ENCODE measurements at places on chromosomes 7 and 10.

DNA sequence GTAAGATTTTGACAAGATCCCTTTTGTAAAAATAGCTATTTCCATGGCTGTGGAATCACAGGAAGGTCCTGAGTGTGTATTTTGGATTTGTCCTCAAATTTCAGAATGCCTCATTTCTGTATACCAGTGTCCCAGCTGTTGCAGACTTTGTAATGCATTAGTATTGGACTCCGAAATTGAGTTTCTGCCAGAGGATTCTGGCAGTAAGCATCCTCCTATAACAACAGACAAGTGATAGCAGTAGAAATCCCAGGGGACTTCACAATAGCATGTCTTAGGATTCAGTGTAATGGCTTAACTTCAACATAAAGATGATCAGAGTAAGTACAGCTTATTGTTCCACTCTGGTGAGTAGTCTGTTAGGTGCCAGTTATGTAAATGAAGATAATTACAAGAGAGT is 104.6 kb downstream of the FOXP2 start:
- no peak for DNase-seq

DNA sequence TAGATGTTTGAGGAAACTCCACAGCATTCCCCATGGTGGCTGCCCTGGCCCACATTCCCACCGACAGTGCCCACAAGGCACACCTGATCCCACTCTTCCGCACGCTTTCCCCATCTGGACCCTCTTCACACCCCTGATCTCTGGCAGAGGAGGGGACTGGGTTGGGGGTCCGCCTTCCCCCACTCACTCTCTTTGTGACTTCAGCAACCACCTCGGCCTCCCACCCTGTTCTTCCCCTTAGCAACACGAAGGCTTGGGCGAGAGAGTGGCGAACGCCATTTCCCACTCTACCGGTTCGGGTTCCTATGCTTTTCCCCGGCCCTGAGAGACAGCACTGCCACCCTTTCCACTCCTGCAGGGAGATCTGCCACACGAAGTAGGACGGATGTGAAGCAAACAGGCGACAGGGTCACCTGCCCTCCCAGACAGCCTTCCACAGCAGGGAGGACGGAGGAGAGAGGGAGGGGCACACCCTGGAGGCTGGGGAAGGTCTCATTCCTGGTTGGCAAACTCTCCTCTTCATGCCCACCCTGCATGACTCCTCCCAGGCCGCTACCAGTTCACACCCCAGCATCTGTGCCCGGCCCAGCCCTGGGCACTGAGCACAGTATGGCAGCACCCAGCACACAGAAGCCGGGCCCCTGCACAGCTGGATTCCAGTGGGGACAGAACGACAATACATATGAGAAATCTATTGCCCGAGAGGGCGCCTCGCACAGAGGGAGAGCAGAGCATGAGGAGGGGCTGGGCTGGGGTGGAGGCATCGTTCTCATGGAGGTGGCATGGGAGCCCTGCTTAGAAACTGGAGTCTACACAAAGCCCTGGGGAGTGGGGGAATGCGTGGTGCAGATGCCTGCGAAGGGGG is 93.5 kb downstream of the PAXIP1 start:
- no peak for DNase-seq

- no peak for DNase-seq
Measured at GRCh38 chr10:118310822-118311221, 31.3 kb downstream of the FAM204A start.

DNA sequence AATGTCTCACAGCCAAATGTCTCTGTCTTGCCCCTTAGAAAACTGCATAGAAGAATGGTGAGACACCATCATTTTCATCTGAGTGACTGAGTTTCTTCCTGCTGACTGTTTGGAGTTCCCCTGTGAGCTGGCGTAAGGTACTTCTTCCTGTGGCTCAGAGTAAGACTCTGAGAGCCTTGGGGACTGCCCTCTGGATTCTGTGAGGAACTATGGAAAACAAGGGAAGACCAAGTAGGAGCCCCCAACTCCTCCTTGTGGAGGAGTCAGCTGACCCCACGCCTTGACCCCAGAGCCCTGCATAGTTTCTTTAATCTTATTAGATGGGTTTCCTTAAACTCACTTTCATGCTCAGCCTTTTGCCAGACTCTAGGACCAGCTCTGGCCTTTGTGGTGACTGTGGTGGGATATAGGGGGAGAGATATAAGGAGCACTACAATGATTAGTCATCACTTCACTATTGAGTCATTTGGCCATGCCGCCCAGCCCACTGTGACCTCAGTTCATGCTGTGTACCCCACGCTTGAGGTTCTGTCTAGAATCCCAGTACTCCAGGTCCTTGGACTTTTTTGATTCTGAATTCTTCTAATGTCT is 51.8 kb upstream of the FAM133B start:
- peak; percentile 20 for DNase-seq

DNA sequence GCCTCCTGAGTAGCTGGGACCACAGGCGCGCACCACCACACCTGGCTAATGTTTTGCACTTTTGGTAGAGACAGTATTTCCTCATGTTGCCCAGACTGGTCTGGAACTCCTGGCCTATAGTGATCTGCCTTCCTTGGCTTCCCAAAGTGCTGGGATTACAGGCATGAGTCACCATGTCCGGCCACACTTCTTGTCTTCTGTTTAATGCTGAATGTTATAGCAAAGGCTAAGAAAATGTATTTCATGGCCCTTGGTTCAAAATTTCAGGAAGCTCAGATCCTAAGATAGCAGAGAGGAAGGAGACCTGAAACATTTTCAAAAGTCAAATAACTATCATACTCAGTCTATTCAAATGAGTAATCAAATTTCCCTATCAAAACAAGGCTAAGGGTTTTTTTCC is 229.6 kb downstream of the BAMBI start:
- no peak for DNase-seq

- DNase-seq: no peak
Measured at GRCh38 chr10:88095778-88096431, 232.5 kb downstream of the PTEN start.

DNA sequence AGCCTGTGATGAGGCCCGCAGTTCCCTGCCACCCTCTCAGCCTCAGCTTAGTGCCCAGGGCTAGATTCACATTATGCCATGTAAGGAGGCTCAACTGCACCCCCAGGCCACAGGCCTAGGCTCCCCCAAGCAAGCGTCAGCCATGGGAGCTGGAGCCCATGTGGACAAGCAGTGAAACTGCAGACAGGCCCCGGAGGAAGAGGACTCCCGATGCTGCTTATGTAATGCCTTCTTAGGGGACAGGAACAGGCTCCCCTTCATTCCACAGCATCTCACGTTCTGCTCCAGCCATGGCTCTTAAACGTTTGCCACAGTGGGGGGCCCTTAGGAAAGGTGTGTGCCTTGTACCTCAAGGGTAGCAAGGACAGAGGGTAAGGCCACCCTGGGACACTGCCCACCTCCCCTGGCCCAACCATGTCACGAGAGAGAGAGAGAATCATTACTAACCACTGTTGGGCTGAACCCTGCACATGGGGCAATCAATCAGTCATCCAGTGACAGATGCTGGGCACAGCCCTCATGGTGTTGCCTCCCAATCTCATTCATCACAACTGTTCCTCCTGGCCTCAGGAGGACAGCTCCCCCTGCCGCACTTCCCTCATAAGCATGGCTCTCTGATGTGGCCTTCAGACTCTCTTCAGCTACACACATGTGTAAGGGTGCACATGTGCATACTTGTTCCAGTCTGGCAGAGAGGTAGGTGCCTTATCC is 263.0 kb downstream of the GRID1 start:
- no peak for DNase-seq

- no peak for DNase-seq
Measured at GRCh38 chr7:157010588-157011332, at the start of gene MNX1. Gene MNX1 (minus strand): TSS chr7:157010663. CDS start chr7:157010350, 313 bp downstream.

GRCh38 chr10:49369216-49370162 is 26.4 kb downstream of the DRGX start:
- no peak for DNase-seq

DNA sequence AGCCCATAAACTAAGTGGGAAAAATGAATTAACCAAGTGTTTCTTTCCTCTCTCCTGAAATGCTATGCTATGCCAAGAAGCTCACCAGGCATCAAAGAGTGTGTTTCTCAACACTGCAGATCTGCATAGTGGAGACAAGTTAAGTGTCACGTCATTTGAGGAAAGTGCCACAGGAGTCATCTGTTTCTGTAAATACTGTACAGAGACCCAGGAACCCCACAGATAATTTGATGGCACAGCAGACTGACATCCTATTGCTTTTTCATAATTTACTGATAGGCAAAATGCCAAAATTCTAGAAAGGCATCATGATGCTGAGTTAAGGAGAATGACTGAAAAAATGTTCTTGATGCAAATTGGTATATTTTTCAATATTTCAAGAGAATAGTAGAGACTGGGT is 124.3 kb downstream of the NRCAM start:
- DNase-seq: no peak

- no peak for DNase-seq
Measured at GRCh38 chr7:23184709-23185359, 3.0 kb downstream of the NUP42 start.

- DNase-seq: no peak
Measured at GRCh38 chr10:107436568-107436967, 272.1 kb upstream of the SORCS1 start.

GRCh38 chr10:12656518-12657142 is 307.3 kb downstream of the CAMK1D start:
- no peak for DNase-seq

DNA sequence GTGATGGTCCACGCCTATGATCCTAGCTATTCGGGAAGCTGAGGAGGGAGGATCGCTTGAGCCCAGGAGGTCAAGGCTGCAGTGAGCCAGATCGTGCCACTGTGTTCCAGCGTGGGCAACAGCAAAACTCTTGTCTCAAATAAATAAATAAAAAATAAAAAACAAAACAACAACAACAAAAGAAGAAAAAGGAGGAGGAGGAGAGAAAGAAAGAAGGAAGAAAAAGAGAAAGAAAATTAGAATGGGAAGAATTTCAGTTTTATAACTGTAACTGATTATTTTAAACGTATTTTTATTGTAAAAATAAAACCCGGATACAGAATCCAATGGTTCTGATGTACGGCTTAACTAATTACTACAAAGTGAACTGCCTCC is 37.2 kb upstream of the PSAP start:
- no peak for DNase-seq

- DNase-seq: peak; percentile 30
Measured at GRCh38 chr7:77537136-77537777, at the start of gene PTPN12. Gene PTPN12 (plus strand): TSS chr7:77537295. CDS start chr7:77537547, 252 bp downstream.

GRCh38 chr7:19617901-19618300 is 90.9 kb downstream of the POLR1F start:
- DNase-seq: no peak

DNA sequence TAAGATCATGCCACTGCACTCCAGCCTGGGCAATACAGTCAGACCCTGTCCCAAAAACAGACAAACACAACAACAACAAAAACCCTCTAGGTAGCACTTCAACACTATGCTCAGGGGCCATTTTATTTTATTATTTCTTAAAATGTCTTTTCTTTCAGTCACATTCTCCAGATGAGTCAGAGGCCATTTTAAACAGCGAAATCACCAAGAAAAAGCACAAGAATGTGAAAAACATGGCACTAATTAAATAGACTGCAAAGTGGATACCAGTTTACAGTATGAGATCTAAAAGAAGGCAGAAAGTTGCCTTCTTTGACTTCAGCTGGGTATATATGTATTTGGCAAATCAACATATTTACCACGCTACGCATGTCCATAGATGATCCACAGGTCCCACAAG is 6.1 kb upstream of the FGL2 start:
- no peak for DNase-seq

GRCh38 chr7:125358551-125359167 is 429.0 kb upstream of the POT1 start:
- DNase-seq: no peak

- no peak for DNase-seq
Measured at GRCh38 chr10:124004663-124005004, 88.8 kb downstream of the CHST15 start.

GRCh38 chr7:43636093-43636492 is 53.2 kb downstream of the STK17A start:
- DNase-seq: no peak

DNA sequence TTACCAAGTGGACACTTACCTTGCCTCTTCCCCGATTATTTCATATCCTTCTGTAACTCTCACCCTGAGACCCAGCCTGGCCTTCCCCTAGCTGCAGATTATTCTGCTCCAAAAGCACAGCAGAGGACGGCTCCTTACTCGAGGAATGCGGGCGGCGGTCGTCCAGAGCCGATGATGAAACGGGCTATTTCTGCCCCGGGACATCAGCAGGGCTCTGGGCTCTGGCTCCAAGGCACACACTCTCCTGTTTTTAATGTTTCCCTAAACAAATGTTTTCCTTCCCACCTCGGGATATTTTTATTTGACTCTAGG is 343 bp upstream of the C10orf71 start:
- DNase-seq: no peak

- no peak for DNase-seq
Measured at GRCh38 chr10:47137311-47137851, 162.6 kb upstream of the GDF10 start.

GRCh38 chr7:4653771-4654170 is 28.3 kb upstream of the FOXK1 start:
- DNase-seq: no peak

- DNase-seq: no peak
Measured at GRCh38 chr7:49520951-49521350, 252.5 kb upstream of the VWC2 start.

- DNase-seq: no peak
Measured at GRCh38 chr10:113096128-113096996, 146.3 kb downstream of the TCF7L2 start.

DNA sequence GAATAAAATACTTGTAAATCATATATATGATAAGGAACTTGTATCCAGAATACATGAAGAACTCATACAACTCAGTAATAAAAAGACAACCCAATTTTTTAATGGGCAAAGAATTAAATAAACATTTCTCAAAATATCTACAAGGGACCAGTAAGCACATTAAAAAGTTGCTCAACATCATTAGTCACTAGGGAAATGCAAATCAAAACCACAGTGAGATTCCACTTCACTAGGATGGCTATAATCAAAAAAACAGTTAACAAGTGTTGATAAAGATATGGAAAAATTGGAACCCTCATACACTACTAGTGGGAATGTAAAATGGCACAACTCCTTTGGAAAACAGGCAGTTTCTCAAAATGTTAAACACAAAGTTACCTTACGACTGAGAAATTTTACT is 40.3 kb upstream of the YAE1 start:
- DNase-seq: no peak

GRCh38 chr10:110425684-110426293 is 71.9 kb upstream of the DUSP5 start:
- DNase-seq: no peak

DNA sequence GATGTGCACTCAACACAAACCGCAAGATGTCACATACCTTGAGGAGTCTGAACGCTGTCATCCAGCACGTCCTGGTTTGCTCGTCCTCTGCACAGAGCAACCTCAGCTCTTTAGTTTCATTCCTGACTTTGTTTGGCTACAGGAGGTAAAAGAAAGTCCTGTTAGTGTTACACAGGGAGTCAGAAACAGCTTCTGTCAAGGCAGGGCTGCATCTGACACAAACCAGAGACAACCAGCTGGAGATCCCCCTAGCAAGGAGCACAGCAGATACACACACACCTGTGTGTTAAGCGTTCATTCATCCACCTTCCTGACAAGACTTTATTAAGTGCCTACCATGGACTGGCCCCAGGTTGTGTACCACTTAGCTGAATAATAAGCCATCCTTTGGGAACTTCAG is 47.5 kb upstream of the DDC start:
- no peak for DNase-seq

- no peak for DNase-seq
Measured at GRCh38 chr10:73774637-73775036, 7.2 kb upstream of the CHCHD1 start.
